Forelimb muscle (tissue), 1 donor: ENCODE measurements at places on chromosomes 5 and 9.

- no peak for DNase-seq
These were observed 12.3 kb downstream of the PSIP1 start for GRCh38 chr9:15498246-15498995.

DNA sequence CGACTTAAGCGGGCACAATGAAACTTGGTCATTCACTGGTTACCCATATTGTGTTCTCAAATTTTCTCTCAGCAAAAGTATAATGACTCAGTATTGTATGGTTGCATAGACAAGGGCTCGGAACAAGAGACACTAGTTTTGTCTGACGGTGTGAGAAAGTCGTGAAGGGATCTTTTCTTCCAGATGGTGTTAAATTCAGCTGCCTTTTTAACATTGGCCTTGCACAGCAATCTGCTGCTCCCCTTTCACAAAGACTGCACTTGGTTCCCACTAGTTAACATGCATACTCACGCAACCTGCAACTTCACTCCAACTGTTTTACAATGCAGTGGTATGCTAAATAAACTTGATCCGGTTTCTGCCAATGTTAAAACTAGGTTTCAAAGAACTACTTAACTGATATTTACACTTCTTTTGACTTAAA, 219.2 kb downstream of the MEF2C start:
- no peak for DNase-seq

- no peak for DNase-seq
These were observed 264.2 kb downstream of the CRB2 start for GRCh38 chr9:123620239-123620638.

DNA sequence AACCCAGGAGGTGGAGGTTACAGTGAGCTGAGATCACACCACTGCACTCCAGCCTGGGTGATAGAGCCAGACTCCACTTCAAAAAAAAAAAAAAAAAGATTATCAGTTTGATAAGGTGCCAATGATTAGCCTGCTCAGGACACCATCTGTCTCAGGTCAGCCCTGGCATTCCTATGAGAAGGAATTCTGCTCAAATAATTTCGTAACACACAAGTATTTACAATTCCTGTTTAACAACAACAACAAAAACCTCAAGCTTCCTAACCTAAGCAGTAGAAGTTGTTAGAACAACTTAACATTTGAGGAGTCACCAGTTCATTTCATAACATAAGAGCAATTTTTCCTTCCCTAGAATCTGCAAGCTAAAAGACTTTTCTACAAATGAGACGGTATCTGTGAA, 85.0 kb downstream of the LHFPL2 start:
- DNase-seq: no peak

- no peak for DNase-seq
These were observed 52.9 kb upstream of the ANGPTL2 start for GRCh38 chr9:127175319-127175715.
